ENCODE measurements at places on chromosomes 5 and 9.
A peak's percentile ranks its signal among the peaks of the same experiment; 100 is the strongest.

DNA sequence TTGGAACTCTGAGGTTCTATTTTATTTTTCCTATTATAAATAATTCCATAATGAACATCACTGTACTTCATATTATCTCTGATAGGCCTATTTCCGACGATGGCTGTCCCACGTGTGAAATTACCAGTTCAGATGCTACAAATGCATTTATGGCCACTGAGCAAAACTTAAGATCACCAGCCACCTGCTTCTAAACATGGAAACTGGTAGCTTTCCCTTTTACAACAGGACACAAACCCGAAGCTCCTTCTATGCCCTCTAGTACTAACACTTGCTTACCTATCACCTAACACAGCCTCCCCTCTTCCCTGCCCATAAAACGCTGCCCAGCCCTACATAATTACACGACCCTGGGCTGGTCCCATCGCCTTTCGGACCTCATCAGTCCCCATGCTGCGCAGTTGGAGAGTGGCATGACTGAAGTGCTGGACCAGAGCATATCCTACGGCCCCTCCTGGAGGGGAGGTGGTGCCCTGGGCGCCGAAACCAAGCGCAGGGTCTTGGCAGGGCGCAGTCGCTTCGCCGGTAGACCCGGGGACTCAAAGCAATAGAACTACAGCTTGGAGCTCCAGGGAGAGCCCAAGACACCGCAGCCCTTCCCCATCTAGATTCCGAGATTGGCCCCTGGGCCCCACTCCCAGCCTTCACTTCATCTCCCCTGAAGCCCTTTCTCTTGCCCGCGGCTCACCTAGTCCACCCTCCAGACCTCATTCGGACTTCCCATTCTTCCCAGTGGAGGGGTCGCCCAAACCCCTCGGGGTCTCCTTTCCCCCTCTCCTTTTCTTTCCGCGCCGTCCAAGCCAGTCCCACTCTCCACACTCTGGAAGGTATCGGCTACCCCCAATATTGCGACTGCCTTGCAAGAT lies 1.0 kb upstream of the SAP30L start:
- DNase-seq, result no peak

GRCh38 chr5:65866837-65867521 lies 59.4 kb upstream of the ERBIN start:
- no peak for DNase-seq

DNA sequence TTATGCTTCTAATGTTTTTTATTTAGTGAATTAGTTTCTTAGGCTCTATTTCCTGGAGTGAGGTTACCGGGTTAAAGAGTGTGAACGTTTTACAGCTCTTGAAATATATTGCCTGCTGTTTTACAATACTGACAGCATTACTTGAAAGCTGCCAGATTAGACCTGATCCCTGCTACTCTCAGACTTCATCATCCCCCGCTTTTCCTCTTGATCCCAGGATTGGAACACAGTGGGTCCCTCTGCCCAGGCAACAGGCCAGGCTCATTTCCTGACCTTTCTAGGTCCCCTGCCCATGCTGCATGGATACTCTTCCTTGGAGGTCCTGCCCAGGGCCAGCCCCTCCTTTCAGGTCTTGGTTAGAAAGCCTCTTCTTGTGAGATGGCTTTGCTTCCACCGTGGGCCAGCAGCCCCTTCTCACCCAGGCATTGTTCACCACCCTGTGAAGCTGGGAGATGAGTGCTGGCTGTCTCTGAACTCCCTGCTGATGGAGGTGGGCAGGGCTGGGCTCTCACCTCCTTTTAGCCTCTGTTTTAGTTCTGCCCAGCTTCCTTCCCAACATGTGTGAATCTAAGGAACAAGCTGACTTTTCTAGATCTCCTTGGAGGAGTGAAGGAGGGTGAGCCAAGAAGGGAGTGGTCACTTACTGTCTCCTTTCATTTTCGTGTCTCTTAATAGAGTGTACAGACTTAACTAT lies 15.5 kb upstream of the FAM120AOS start:
- DNase-seq, result no peak

- peak; percentile 90 for DNase-seq
Observed at GRCh38 chr5:79771387-79771786, 81.8 kb downstream of the CMYA5 start.

GRCh38 chr9:21746550-21746949 lies 55.9 kb upstream of the MTAP start:
- DNase-seq, result no peak
